Stimulated activated CD8-positive, alpha-beta memory T cell treated with anti-CD3 and anti-CD28 coated beads, Interleukin-4, amount 100 ng/mL, for 4 hours (primary cell): ENCODE measurements at places on chromosomes 13 and 19.

GRCh38 chr13:29489650-29490560 lies 105.6 kb downstream of the SLC7A1 start:
- no peak for DNase-seq

DNA sequence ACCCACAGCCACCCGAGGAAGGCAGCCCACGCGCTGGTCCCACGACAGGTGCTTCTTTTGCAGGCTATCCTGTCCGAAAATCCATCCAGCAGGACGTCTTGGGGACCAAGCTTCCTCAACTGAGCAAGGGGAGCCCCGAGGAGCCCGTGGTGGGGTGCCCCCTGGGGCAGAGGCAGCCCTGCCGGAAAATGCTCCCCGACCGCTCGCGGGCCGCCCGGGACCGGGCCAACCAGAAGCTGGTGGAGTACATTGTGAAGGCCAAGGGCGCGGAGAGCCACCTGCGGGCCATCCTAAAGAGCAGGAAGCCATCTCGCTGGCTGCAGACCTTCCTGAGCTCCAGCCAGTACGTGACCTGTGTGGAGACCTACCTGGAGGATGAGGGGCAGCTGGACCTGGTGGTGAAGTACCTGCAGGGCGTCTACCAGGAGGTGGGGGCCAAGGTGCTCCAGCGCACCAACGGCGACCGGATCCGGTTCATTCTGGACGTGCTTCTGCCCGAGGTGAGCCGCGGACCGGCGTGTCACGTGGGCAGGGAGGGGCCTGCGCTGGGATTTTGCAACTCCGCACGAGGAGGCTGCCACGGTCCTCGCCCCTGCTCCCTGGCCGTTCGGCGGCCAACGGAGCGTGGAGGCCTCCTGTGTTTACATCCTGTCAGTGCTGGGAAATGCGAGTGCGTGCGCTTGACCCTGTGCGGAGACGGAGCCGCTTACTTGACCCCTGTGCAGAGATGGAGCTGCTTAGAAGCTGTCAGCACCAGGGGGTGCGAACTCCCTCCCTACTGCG lies 12.9 kb upstream of the NDUFS7 start:
- DNase-seq, result no peak

GRCh38 chr13:37366044-37366770 lies 232.4 kb downstream of the POSTN start:
- DNase-seq, result no peak

GRCh38 chr13:72970301-72970880 lies 88.4 kb upstream of the KLF5 start:
- no peak for DNase-seq

- DNase-seq, result no peak
Measured at GRCh38 chr13:80379245-80379644, 38.3 kb upstream of the SPRY2 start.

- DNase-seq, result no peak
Measured at GRCh38 chr13:26867451-26868091, 107.0 kb upstream of the GPR12 start.

DNA sequence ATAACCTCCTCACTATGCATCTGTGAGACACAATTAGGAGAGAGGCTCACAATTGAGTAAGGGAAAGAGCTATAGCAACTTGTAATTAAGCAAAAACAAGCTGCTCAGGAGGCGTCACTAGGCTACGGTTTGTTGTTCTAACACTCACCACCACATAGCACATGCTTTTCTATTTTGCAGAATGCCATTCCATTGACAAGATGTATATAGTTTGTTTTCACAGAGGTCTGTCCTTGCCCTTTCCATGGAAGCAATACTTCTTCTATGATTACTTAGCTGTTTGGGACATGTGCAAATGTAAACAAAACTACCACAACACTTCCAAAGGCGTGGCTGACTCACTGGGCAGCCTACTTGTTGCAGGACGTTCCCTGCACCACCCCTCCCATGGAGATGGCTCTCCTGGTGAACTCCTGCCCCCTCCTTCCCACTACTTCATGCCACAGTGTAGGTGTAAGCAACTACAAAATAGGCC lies 33.9 kb upstream of the FAM216B start:
- no peak for DNase-seq

- DNase-seq, result no peak
Measured at GRCh38 chr13:62357887-62358645, 942.4 kb upstream of the PCDH20 start.

GRCh38 chr19:42474743-42475142 lies 32.0 kb upstream of the CXCL17 start:
- DNase-seq, result no peak

- DNase-seq, result no peak
Measured at GRCh38 chr19:8120636-8121480, 28.5 kb downstream of the FBN3 start.

- DNase-seq, result no peak
Measured at GRCh38 chr13:27395007-27395510, 29.4 kb upstream of the GTF3A start.

DNA sequence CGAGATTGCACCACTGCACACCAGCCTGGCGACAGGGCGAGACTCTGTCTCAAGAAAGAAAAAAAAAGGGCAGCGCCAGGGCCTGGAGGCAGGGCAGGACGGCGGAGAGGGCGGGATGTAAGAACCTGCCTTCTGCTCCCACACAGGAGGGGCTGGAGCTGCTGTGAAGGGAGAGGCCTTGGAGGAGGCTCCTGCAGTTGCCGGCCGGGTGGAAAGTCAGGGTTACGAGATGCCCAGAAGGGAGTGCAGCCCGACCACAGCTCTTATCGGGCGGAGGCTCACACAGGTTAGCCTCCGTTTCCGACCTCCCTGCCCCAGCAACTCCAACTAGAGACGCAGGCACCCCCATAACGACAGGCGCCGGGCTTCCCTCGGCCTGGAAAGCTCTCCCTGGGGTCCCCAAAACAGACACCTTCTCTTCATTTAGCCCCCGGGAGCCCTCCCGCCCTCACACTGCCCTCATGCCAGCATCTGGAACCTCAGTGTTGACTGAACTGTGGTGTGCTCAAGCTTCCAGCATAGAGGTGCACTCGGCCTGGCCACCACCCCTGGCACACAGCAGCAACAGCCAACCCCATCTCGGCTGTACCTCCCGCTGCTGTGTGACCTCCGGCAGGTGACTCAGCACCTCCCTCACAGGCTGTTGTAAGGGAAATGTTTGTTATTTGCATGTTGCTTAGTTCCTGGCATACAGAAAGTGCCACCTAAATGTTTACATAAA lies 1.4 kb downstream of the PLPP2 start:
- no peak for DNase-seq

- DNase-seq, result no peak
Measured at GRCh38 chr13:93476175-93476574, 249.6 kb downstream of the GPC6 start.

- DNase-seq, result no peak
Measured at GRCh38 chr13:75915066-75915465, 278.9 kb downstream of the LMO7 start.

GRCh38 chr19:41698746-41699230 lies 9.6 kb upstream of the CEACAM5 start:
- DNase-seq, result no peak

- DNase-seq, result no peak
Measured at GRCh38 chr13:60134376-60134775, 29.4 kb downstream of the DIAPH3 start.

DNA sequence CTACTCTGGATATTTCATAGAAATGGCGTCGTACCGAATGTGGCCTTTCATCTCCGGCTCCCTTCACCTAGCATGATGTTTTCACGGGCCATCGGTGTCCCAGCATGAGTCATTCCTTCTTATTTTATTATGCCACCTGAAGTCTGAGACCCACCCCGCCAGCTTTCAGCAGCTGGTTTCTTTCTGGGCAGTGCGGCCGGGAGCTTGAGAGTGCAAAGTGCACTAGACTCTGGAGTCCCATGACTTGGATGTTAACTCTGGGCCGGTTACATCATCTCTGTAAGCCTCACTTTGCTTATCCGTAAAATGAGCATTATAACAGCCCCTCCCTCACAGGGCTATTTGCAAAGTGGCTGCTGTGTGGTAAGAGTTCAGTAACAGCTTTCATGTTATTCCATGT lies 5.8 kb upstream of the KMT5C start:
- DNase-seq, result no peak

DNA sequence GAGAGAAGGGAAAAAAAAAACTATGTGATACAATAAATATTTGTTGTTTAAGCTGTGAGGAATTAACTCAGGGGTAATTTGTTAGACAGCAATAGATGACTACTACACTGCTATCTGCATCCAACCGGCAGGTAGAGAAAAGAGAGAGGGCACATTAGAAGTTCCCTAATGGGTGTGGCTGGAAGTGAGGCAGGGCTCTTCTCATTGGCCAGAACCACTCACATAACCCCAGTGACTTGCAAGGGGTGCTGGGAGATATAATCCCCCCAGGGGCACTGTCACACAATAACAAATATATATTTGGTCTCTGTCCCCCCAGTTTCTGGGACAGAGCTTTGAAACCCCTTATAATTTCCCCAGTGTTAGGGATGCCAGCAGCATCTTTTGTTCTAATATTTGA lies 24.3 kb downstream of the FGF21 start:
- DNase-seq, result no peak

GRCh38 chr19:36141039-36141927 lies 1.4 kb downstream of the CAPNS1 start:
- peak; percentile 75 for DNase-seq

DNA sequence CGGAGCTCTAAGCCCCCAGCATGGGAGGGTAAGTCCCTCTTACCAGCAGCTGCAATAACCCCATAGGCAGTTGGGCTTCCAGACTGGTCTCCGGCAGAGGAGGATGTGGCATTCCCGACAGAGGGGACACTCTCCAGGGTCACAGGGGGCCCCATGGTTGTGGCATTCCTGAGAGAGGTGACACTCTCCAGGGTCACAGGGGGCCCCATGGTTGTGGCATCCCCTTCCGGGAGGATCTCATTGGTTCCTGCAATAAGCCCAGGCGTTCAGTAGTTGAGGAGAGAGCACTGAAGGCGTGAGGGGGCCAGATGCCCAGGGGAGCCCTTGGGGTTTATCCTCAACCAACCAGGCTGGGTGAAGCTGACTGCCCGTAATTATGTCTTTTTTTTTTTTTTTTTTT lies 5.4 kb downstream of the CD320 start:
- DNase-seq, result no peak

DNA sequence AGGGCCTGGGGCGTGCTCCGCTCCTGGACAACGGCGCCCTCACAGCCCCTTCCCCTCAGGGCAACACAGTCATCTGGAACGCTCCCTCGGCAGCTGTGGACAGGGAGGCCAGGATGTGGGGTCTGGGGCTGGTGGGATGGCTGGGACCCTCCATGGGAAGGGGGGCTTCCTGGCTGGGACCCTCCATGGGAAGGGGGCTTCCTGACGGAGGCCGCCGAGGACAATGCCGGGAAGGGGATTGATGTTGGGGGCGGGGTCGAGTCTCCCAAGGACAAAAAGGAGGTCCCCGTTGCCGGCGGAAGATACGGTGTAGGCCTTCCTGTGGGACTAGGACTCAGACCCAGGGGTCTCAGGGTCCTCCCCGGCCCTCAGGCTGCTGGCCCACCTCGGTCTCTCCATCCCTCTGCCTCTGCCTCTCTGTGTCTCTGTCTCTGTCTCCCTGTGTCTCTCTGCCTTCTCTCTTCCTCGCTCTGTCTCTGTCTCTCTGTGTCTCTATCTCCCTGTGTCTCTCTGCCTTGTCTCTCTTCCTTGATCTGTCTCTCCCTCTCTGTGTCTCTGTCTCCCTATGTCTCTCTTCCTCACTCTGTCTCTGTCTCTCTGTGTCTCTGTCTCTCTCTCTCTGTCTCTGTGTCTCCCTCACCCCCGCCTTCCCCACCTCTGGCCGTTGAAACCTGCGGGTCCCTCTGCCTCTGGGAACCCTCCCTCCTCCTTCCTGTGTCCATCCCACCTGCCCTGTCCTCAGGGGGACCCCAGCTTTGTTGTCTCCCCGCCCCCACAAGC lies 2.7 kb upstream of the MADCAM1 start:
- no peak for DNase-seq

DNA sequence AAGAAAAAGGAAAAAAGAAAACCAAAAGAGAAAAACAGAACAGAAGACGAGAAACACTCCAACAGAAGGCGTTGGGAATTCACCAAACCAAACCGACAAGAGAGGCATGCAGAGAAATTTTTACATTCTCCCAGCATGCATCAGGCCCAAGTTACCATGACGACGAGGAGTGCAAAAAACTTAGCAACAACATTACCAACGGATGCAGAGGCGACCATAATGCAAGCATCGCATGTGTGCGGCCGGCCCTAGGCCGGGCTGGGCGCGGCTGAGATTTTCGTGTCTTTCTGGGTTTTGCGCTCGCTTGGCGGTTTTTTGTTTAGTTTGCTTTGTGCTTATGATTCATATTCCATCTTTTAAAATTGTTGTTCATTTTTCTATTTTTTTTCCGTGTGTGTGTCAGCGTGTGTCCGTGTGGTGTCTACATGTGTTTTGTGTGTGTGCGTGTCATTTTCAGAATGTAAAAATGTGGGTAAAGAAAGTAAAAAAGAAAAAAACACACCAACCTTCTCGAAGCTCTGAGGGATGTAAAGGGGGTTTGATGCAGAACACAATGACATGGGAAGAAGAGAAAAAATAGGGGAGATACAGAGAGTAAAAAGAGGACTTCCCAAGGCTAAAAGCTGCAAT lies 84.9 kb downstream of the PTPRS start:
- no peak for DNase-seq

DNA sequence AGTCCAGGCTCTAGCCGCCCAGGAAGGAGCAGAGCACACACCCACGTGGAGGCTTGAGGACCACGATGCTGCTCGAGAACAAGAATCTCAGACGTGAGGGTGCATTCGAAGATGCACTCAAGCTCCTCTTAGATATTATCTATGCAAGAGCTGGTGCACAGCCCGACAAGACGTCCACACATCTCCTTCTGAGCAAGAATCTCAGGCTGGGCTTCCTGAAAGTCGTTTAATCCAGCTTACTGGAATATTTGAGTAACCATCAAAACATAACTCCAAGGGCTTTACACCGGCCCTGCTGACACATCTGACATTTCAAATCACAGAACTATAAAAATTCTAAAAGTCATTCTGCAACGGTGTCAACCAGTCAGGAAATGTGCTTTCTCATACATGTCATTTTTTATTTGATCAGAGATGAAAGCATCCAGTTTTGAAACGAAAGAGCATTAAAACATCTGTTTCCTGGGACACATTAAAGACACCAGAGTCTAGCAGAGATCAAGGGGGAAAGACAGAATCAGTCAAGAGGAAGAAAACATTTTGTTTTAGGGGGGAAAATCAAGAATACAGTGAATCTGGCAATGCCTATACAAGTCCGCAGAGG lies 177.7 kb upstream of the IRS2 start:
- no peak for DNase-seq

- no peak for DNase-seq
Measured at GRCh38 chr19:2663920-2664571, 38.4 kb downstream of the GNG7 start.

DNA sequence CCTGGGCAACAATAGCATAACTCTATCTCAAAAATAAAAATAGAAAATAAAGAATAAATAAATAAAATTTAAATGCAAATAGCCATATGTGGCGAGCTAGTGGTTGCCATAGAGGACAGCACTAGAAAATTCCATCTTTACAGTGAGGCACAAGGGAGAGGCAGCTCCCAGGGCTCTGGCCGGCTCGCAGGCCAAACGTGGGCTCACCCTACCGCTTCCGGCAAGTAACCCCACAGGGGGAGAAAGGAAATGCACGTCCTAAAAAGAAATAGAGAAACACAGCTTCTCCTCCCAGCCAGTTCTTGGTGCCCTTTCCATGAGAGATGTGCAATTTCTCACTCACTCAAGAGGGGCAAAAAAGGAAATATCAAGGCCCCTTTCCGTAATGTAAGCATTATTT lies 12.4 kb upstream of the GRWD1 start:
- DNase-seq, result no peak
